Thoracic aorta (tissue), 2 donors: ENCODE measurements at places on chromosomes 6 and 20. TPM values are rescaled to one million over a fixed set of nuclear protein-coding genes. Genes with fewer than 3 reads are reported as not detected.

Gene VWA7
- total RNA-seq = 0.78 TPM

Gene NOX3
- total RNA-seq = not detected

Gene NRSN1
- not detected for total RNA-seq

Gene E2F1
- 0.68 TPM for total RNA-seq

Gene PRKN
- total RNA-seq = 23.8 TPM

Gene ENPP3
- 0.54 TPM for total RNA-seq

Gene SCUBE3
- total RNA-seq = 101 TPM

Gene CST4
- total RNA-seq = not detected

Gene FUT9
- not detected for total RNA-seq

Gene FBXL4
- total RNA-seq = 18.3 TPM

DNA sequence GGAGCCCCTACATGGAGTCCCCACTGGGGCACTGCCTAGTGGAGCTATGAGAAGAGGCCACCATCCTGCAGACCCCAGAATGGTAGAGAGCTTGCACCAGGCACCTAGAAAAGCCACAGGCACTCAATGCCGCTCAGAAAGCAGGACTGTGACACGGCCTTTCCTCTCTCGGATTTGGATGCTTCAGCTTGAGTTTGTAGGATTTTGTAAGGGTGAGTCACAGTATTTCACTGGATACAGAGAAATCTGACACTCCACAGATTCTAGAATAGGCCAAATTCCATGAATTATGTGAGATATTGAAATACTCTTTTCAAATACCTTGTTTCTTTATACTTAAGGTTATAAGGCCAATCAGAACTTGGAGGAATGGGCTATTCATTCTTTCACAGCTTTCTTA lies 424.5 kb downstream of the HTR1B start:
- no peak for DNase-seq

- no peak for DNase-seq
These were observed 217.1 kb downstream of the PRL start for GRCh38 chr6:22079783-22080182.

DNA sequence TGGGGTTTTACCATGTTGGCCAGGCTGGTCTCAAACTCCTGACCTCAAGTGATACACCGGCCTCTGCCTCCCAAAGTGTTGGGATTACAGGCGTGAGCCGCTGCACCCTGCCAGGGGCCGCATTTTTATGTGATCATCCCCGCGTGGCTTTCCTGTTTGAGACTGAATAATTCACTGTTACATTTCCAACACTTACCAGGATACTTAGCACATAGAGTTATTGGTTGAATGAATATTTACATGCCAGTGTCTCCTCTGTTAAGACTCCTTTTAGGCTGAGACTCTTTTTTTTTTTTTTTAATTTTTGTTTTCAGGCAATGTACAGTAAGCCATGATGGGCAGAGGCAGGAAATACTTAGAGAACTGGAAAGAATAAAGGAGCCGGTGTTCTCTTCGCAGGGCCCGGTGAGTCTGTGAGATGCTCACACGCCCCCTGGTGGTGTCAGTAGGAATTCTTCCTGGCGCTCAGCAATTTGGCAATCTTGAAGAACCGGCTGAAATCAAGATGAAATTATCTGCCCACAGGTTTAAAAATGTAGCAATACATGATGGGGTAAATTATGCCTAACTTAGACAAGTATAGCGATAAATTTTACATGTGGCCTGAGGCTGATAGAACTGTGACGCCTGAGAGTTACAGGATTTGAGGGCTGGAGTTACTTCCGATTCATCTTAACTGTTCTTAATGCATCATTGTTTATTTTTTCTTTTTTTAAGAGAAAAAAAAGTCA lies 7.6 kb upstream of the RNF114 start:
- DNase-seq = no peak

DNA sequence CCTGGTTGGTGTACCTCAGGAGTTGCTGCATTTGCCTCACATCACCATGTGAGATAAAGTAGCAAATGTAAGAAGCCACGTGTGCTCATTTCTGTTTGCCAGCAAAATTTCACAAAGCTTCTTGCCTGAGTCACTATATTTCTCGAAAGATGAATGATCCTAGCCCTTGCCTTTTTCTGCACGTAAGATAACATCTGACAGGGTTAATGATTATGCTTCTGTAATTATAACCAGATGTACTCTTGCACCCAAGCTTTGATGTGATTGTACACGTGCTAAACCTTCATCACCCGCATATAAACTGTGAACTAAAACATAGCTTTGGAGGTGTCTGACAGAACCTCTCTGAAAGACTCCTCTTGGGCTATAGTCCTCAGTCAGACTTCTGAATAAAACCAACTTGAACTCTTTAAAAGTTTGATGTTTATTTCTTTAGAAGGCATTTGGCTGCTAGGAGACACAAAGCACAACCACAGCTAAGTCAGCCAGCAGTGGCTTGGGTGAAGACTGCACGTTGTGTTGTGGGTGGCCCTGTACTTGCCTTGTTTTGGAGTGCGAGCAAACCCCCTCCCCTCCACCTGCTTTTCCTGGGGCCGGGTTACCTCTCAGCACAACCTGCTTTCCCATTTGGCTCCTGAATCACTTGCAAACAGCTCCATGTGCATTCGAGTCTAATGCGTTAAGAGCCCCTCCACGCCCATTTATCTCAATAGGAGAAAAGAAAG lies 19.3 kb downstream of the PROKR2 start:
- DNase-seq = no peak

- no peak for DNase-seq
These were observed 31.5 kb downstream of the CFAP61 start for GRCh38 chr20:20083807-20084206.

GRCh38 chr6:106397431-106397830 lies 36.9 kb downstream of the CRYBG1 start:
- no peak for DNase-seq

DNA sequence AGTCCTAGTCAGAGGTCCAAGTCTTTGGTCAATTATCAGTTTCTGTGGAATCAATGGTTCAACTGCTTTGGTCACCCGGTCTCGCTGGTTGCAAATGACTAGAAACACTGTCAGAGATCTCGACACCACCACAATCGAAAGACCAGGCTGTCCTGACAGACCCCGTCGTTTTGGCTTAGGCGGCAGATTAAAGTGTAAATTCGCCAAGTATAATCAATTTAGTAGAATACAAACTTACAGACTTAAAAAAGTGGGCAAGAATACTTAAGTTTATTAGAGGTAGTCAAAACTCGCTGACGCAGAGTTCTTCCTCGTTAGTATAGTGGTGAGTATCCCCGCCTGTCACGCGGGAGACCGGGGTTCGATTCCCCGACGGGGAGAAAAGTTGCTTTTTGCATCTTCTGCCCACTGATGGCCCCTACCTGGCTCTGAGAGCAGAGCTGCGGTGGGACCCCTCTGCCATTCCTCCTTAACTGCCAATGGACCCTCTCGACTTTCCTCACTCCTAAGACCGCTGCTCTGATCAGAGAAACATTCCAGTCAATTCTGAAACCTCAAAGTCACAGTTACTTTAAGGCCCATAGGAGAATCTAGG lies 30.6 kb upstream of the ZNF184 start:
- DNase-seq = no peak

- DNase-seq = no peak
These were observed 83.4 kb downstream of the JARID2 start for GRCh38 chr6:15329197-15329671.

DNA sequence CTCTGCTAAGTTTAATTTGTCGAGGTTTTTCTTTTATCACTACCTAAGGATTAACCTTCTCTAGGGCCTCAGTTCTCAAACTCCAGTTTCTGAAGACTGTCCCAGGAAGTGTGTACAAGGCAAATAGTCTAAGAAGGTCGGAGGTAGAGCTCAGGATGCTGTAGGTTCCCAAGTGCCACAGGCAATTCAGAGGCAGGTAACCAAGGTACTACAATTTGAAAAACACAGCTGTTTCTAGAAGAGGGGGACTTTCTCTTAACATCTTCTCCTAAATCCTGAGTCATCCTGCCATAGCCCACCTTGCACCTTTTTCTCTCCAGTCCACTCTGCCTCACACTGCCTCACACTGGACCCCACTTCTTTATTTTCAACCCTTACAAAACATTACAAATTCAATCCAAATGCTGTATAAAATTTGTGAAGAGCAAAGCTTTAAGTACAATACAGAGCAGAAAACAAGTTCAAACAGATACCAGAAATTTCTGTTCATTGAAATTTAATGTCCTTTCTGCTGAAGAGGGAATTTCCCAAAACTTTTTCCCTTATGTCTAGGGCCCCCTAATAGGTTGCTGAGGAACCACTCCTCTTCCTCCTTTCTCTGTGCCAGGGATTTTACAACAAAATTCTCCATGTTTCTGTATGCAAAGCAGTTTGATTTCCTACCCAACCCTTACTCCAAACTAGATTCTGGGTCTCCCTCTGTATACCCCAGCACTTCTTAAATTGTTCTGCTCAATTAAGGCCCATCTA lies 43.0 kb downstream of the FRK start:
- no peak for DNase-seq

DNA sequence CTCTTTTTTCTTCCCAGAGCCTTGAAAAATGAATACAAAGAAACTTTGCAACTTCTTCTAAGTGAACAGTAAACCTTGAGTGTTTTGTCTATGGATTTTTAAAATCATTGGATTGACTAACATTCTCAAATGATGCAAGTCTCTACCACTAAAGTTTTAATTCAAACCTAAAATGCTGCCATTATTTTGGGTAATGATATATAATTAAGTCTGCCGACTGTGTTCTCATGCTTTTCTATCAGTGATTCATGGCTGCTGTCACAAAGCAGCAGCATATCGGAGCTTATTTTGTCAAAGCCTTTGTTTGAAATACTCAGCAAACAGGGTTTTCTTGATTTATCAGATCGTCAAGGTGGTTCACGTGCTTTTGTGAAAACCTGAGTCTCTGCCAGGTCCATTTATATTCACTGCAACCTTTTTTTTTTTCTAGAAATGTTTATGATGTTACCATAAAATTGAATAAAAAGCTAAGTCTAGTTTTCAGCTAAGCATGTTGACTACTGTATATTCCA lies 96.3 kb downstream of the GJA1 start:
- no peak for DNase-seq

- DNase-seq = no peak
These were observed 15.6 kb upstream of the PRDM13 start for GRCh38 chr6:99590728-99591672.

DNA sequence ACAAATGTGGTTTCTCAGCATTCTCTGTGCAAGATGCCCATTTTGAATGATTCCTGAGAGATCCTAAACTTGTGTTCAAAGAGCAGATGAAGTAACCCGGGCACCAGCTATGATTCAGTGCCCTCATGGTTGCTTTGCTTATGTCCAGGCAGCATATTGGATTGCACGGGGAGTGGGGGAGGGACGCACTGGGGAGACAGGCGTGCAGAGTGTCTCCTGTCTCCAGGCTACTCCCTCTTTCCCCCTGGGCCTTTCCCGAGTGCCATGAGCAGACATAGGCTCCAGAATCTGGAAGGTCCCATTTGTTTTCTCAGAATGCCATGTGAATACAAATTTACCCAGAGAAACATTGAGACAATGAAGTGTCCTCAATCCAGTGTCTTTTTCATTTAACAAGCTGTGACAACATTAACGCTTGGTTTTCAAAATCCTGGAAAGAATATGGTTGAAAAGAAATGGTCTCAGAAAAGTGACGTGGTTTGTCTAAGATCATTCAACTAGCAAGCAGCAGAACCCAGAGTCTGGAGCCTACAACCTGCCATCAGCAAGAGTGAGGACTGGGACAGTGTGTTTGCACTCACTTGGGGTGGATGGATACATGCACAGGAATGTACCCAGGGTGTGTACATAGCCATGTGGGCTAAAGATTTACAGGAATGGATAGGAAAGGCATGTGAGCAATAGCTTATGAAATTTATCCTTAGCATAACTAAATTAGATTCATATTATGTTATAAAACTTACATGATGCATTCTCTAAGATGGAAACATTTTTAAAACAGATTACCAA lies 4.2 kb downstream of the SYNDIG1 start:
- no peak for DNase-seq

- no peak for DNase-seq
These were observed 28.6 kb downstream of the ORC3 start for GRCh38 chr6:87618531-87618930.

GRCh38 chr6:111866857-111867256 lies 6.4 kb downstream of the FYN start:
- DNase-seq = no peak

DNA sequence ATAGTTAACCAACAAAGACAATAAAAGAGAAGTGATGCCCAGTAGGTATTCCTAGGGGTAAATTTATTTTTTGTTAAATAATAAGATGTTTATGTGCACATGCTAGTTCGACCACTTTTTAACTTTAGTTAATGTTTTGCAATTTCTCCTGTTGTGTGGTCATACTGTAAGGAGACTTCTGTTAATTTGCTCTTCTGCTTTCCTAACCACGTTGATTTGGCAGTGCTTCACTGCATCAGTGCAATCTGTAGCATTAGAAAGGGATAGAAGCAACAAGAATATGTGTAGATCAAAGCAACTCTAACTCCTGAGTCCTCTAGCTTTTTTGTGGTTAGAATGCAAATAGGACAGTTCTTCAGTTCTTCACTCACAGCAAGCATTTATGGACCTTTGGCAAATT lies 13.9 kb downstream of the MYB start:
- DNase-seq = no peak

DNA sequence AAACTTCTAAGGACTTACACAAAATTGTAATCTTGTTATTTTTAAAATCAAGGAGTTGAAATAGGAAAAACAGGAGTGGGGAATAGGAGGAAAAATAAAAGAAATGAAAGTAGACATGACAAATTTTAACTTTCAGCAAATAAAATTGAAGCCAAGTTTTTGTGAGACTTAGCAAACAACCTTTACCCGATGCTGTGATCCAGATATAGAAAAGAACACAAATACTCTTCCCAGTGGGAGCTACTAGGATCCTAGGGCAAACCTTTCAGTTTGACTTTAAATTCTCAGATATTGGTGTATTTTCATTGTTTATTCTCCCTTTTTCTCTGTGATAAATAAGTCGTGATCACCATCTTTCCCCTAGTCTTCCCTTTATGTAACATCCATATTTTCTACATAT lies 968.7 kb upstream of the CITED2 start:
- DNase-seq = no peak

- DNase-seq = no peak
These were observed 33.0 kb downstream of the CHRNA4 start for GRCh38 chr20:63328026-63328700.

GRCh38 chr6:136737374-136737844 lies 54.9 kb downstream of the MAP3K5 start:
- no peak for DNase-seq

- no peak for DNase-seq
These were observed 24.8 kb upstream of the EZR start for GRCh38 chr6:158843751-158844683.

- no peak for DNase-seq
These were observed 410.0 kb upstream of the SULF2 start for GRCh38 chr20:48195121-48195870.

DNA sequence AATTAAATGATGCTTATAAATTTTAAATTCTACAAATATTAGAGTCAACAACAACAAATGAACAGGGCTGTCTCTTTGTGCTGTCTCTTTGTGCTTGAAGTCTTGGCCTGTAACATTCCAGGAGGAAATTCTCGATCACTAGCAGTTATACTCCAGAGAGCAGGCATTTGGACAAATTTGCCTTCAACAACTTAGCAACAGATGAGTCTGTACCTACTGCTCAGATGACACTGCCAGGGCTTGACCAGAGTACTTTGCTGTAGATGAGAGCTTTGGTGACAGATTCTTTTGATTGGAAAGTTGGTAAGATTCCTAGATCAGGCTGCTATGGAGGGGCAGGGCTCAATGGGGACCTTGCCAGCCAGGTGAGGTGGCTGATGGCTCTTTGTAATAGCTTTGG lies 217.2 kb downstream of the GRM1 start:
- DNase-seq = no peak
